Astrocyte (in vitro differentiated cells and primary cell): ENCODE measurements at places on chromosomes 16 and 17.

GRCh38 chr17:57567251-57567650 is 177.8 kb downstream of the CCDC182 start:
- H3K4me3 ChIP-seq = no peak overlapping the region
- H3K27ac ChIP-seq = no peak overlapping the region
- H3K4me1 ChIP-seq = no peaks in the 10 kb centered on the region
- H3K36me3 ChIP-seq = no peaks in the 10 kb centered on the region

GRCh38 chr16:22328081-22328725 is 31.0 kb downstream of the POLR3E start:
- H3K27me3 ChIP-seq = no peaks in the 10 kb centered on the region
- no peak overlapping the region for H3K27ac ChIP-seq
- DNase-seq = no peak
- H3K4me3 ChIP-seq = no peak overlapping the region

- no peak overlapping the region for H3K27ac ChIP-seq
- no peaks in the 10 kb centered on the region for H3K27me3 ChIP-seq
- H3K4me1 ChIP-seq = peaks cover 10% of the 10 kb centered on the region
- peaks cover 23% of the 10 kb centered on the region for H3K36me3 ChIP-seq
- no peak for DNase-seq
- no peak overlapping the region for H3K4me3 ChIP-seq
Measured at GRCh38 chr16:57239107-57239506, 6.0 kb upstream of the ARL2BP start.

- H3K4me1 ChIP-seq = no peaks in the 10 kb centered on the region
- no peaks in the 10 kb centered on the region for H3K36me3 ChIP-seq
- no peak overlapping the region for H3K4me3 ChIP-seq
- H3K27ac ChIP-seq = no peak overlapping the region
- no peaks in the 10 kb centered on the region for H3K27me3 ChIP-seq
- DNase-seq = no peak
Measured at GRCh38 chr17:73550556-73550955, 93.7 kb downstream of the SDK2 start.

DNA sequence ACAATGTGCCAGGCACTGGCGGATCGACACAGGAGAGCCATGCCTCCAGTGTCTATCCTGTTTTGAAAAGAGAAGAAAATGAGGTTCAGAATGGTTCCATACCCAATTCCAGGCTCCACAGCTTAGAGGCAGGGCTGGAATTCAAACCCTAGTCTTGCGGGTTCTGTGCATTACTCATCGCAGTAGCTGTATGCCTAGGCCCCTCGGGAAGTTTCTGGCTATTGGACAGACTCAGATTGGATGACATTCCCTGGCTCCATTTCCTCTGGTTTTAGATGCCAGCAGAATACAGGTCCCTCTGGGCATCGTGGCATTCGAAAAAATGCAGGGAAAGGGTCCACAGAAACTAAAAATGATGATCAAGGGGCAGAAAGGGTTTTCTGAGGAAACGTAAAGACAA is 184.7 kb downstream of the COPRS start:
- H3K36me3 ChIP-seq = no peaks in the 10 kb centered on the region
- H3K27me3 ChIP-seq = no peaks in the 10 kb centered on the region
- no peak overlapping the region for H3K27ac ChIP-seq
- no peak overlapping the region for H3K4me3 ChIP-seq
- peak; percentile 67 for DNase-seq

DNA sequence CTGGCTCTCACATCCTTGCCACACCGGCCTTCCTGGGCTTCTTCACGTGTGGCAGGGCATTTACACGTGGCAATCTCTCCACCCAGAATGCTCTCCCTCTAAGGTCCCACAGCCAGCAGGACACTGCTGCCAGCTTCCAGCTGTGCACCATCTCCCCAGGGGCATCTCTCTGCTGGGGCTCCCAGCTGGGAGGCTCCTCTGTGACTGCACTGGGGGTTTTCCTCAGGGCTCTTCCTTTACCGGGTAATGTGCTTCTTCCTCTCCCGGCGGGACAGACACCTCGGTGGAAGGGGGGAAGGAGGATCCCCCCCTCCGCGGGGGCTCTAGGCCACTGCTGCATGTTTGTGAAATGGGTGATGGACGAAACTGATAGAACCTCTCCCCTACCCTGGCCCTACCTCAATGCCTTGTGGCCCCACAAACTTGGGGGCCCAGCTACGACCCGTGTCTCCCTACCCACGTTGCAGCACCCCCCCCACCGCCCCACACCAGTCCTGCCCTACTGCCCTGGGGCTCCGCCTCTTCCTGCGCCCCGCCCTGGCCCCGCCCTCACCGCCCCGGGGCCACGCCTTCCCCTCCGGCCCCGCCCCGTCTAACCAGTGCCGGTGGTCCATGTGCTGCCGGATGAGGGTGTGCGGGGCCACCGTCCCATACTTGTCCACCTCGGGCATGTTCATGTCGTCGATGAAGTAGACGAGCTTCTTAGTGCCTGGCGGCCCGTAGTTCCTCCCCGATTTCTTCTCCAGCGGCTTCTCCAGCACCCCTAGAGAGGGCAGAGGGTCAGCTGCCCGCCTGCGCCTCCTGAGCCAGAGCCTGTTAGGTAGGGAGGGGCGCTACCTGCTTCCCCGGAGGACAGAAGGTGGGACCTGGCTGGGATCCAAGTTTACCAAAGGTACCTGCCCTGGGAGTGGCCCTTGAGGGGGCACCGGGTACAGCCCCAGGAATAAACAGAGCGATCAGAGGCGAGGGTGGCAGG is 92.6 kb downstream of the DNAH17 start:
- no peak overlapping the region for H3K27ac ChIP-seq
- no peaks in the 10 kb centered on the region for H3K36me3 ChIP-seq
- no peaks in the 10 kb centered on the region for H3K4me1 ChIP-seq
- H3K4me3 ChIP-seq = peak overlapping the region; percentile 41
- no peak for DNase-seq
- H3K27me3 ChIP-seq = no peaks in the 10 kb centered on the region
